ENCODE measurements at places on chromosomes 12 and 14. TPM values are rescaled to one million over a fixed set of nuclear protein-coding genes. Genes with fewer than 3 reads are reported as not detected.

The BEST3 gene
- not detected for polyA plus RNA-seq

- DNase-seq, result no peak
These were observed 246.0 kb downstream of the ZFP36L1 start for GRCh38 chr14:68546839-68547238.

- no peak for DNase-seq
These were observed 1.1 kb downstream of the TDG start for GRCh38 chr12:103966736-103967135.

- no peak for DNase-seq
These were observed 15.7 kb downstream of the MDM2 start for GRCh38 chr12:68823696-68824095.

The ZNF410 gene
- 33.2 TPM for polyA plus RNA-seq

GRCh38 chr12:94760786-94761185 lies 110.4 kb upstream of the TMCC3 start:
- no peak for DNase-seq

- no peak for DNase-seq
These were observed 26.1 kb downstream of the SMCO2 start for GRCh38 chr12:27472604-27473003.

DNA sequence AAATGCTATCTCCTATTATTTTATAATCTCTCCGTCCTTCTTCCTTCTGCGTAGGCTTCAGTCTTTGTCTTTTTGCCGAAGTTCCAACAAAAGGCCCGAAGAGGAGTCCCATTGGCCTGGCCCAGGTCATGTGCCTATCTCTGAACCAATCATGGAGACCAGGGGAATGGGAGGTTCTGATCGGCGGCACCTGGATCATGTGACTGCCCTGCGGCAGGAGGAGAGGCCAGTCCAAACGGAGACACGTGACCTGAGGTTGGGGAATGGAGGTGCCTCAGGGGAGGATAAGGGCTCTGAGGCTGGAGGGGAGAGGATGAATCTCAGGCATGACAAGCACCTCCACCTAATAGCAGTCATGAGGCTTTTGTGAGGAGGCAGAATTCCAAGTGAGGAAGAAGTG lies 86.0 kb downstream of the AACS start:
- no peak for DNase-seq

The CARMIL3 gene
- 0.34 TPM for polyA plus RNA-seq

DNA sequence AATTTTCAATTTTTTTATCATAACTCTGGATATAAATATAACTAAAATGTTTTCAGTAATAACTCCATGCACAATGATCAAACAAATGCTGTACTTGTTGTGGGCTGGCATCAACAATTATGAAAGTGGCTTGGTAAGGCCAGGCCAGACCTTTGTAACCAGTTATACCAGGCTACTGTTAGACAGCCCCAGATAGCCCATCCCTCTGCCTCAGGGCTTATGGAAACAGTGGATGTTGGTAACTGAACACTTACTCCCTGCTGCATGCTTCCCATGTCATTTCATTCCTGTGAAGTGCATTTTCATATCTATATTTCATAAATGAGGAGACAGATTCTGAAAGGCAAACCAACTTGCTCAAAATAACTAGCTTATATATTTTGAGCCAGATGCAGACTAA lies 195.0 kb downstream of the SYT1 start:
- DNase-seq, result no peak

GRCh38 chr14:26204366-26204727 lies 393.5 kb downstream of the NOVA1 start:
- no peak for DNase-seq

DNA sequence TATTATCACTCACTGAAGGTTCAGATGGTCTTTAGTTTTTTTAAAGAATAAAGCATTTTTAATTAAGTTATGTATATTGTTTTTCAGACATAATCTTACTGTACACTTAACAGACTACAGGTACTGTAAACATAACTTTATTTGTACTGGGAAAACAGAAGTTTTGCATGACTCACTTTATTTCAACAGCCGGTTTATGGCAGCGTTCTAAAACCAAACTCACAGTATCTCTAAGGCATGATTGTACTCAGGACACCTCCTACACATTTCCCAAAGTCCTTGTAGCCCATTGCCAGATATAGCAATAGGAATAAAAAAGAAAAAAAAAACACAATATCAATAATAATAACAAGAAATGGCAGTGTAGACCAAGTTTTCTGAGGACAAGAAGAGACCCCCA lies 1341.4 kb downstream of the FSCB start:
- no peak for DNase-seq

The CCDC38 gene
- polyA plus RNA-seq, result 0.18 TPM

The PELI2 gene
- 4.6 TPM for polyA plus RNA-seq

DNA sequence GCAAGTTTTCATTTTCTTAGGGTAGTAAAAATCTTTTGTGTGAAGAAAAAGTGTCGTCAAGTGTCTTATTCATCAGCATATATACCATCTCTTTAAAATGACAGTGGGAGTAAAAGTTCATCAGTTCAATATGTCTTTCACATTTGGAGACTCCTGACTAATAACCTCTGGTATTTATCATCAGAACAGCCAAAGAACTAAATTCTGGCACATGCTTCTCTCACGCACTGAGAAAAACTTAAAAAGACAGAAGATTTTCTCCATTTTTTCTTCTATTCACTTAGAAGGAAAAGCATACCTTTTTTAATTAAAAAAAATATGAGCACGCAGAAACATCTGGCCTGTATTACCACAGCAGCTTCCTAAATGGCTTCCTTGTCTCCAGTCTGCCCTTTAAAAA lies 265.7 kb downstream of the AKAP6 start:
- DNase-seq, result peak; percentile 63

The SRGAP1 gene
- polyA plus RNA-seq, result 5.1 TPM

DNA sequence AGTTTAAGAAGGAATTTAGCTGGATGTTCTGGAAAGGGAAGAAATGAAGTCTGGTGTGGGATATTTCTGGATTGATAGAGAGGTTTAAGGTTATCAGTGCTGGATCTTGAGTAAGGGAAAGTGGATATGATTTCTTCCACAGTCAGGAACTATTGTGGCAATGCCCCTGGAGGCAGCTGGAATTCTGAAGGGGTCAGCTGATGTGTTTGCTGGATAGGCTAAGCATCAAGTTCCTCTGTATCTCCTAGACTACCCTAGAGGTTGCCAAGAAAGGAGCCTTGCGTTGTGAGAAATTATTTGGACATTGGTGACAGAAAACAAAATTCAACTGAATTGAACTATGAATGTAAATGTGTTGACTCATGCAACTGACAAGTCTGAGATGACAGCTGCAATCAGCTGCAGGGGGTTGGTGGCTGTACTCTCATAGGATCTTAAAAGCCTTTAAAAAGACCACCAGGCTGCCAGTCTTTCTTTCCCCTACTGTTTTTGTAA lies 244.4 kb downstream of the ATXN7L3B start:
- DNase-seq, result no peak

The TAS2R8 gene
- not detected for polyA plus RNA-seq

GRCh38 chr14:30227876-30228275 lies 300.2 kb upstream of the PRKD1 start:
- DNase-seq, result peak; percentile 50

DNA sequence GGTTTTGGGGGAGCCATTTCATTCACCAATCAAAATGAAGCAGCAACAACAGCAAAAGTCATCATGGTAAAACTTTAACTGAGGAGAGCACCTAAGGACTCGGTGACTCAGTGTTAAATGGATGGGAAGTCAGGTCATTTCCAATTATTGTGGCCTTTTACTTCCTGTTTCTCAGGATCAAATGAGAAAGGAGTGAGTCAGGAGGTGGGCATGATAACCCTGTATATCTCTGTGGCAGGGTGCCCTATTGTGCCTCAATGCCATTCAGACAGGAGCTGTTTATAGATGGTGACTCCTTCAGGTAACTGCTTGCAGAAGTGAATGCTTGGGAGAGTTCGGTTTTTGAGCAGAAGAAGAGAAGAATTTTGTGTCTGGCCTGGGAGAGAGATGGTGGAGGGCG lies 135.5 kb upstream of the CPM start:
- no peak for DNase-seq

GRCh38 chr14:49483268-49483667 lies 102.9 kb downstream of the RPS29 start:
- DNase-seq, result no peak

GRCh38 chr12:69343885-69344612 lies 4.1 kb upstream of the LYZ start:
- DNase-seq, result no peak

DNA sequence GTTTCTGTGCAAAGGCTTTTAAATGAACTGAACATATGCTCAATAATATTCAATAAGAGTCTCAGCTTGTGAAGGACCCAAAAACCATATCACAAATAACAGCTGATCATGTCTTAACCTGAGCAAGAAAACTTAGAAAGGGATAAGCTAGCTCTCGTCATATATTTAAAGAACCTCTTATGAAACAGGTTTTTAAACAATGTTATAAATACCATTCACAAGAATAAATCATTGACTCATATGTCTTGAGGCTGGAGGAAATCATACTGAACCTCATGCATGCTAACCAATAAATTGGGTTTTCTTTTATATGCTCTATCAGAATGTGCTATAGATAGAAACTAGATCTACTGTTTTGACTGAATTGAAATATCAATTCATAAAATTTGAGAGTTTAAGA lies 426.9 kb downstream of the NOVA1 start:
- no peak for DNase-seq

DNA sequence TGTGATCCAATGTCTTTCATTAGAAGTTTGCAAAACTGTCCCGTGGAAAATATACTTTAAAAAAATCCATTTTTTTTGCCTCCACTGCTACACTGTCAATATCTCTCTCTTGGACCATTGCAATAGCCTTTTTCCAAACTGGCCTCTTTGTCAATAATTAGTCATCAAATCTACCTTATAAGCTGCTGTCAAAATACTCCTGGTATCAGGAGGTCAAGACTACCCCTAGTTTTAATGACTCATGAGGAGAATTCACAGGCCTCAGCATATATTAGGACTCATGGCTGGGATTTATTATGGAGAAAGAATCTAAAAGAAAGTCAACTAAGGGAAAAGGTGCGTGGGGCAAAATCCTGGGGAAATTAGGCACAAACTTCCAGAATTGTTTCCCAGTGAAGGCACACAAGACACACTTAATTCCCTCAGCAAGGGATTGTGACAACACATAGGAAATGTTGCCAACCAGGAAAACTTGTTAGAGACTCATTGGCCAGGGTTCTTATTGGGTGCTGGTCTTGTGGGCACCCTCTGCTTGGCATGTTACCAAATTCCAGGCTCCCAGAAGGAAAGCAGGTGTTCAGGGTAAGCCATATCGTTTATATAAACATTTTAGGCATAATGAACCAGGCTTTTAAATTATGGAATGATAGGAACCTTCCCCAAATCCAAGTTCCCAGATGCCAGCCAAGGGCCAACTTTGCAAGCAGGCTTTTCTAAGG lies 56.1 kb downstream of the TMEM117 start:
- DNase-seq, result no peak

The STXBP6 gene
- 22.8 TPM for polyA plus RNA-seq

DNA sequence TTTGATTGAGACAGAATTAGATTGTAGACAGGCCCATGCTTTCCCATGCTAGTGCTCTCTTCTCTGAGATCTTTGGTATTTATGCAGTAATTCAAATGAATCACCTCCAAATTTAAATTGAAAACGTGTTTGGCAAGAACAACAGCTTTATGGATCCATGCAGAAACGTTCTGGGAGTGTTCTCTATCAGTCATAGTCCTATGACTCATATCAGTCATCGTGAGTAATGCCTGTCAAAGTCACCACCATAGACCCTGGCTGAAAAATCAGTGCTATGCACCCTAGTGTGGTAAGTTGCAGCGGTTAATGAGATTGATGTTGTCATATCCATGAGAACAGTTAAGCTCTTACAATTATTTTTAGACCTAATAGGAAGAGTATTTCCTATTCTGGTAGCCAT lies 90.1 kb upstream of the FOXG1 start:
- no peak for DNase-seq

DNA sequence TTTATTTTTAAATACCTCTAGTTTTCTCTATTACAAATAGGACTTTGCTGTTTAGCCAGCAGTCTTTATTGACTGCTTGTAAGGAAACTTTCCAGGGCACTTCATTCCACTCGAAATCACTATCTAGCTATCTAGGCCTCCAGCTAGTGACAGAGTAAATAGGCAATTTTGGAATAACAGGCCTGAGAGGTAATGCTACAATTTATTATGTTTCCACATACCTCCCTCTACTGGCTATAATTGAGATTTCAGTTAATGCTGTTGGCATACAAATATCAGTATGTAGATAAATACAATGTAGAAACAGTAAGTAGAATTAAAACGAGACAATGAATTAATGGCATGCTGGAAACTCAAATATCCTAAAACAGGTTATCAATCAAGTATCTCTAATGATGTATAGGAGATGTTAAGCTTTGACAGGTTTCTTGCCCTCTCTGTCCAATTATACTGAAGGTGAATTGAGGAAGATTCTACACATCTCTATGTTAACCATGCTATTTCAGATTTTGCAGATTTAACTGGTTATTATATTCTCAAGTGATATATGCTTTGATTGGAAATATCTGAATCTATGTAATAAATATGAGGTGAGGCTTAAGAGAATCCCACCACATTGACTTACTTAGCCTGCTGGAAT lies 7.2 kb downstream of the DTD2 start:
- peak; percentile 25 for DNase-seq

- no peak for DNase-seq
These were observed 397.5 kb upstream of the NOVA1 start for GRCh38 chr14:26995301-26995700.

The DPF3 gene
- polyA plus RNA-seq, result 5.1 TPM

The ASCL1 gene
- not detected for polyA plus RNA-seq

GRCh38 chr12:21551841-21552465 lies 25.9 kb downstream of the SPX start:
- peak; percentile 75 for DNase-seq

DNA sequence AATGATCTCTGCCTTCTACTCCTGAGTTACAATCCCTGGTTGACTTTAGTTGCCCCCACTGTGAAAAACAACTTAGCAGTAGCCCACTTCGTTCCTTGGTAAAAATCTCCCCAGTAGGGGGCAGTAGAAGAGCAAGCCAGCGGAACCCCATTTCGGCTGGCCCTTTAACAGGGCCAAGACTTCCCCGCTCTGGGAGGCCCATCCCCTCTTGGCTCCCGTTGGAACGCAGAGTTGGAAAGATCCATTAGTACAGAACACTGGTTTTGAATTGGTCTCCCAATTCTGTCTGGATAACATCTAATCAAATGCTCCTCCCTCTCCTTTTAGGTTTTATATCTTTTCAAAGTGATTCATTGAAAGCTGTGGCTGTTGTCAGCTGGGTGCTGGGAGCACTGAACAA lies 1133.3 kb downstream of the BCL11B start:
- DNase-seq, result no peak

DNA sequence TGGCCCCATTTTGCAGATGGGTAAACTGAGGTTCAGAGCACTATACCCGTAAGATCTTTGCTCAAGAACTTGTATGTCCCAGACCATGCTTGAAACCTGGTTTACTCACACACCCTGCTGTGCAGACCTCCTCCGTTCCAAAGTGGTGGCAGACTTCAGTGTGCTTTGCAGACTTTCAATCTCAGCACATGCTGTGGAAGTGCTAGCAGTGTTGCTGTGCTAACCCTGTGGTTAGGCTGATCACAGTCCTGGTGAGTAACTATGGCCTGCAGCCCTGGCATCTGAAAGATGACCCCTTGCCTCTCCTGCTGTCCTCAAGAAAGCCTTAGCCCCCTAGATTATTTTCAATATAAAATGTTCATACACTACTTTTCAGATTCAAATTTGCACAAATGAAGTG lies 450.6 kb downstream of the DPF3 start:
- DNase-seq, result no peak

The TMEM229B gene
- 0.22 TPM for polyA plus RNA-seq

The PLA2G1B gene
- polyA plus RNA-seq, result not detected

The MYF5 gene
- polyA plus RNA-seq, result 27.2 TPM

All from muscle of arm (tissue), 14 donors.